Cardiac muscle cell (in vitro differentiated cells and primary cell): ENCODE measurements at places on chromosomes 16 and 17. TPM values are rescaled to one million over a fixed set of nuclear protein-coding genes. Genes with fewer than 3 reads are reported as not detected.

DNA sequence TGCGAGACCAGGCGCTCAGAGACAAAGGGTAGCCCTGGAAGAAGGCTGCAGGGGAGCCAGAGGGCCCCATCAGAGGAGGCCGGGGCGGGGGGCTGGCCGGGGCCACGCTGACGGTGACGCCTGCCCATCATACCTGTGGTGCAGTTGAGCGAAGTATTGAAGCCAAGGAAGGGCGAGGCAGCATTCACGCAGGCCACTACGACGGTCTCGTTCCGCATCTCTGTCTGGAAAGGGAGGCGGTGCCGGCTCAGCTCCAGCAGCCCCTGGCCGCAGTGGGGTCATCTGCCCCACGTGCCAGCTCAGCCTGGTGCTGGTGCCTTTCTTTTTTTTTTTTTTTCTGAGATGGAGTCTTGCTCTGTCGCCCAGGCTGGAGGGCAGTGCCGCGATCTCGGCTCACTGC is 4.9 kb upstream of the MRPL28 start:
- DNase-seq: no peak

DNA sequence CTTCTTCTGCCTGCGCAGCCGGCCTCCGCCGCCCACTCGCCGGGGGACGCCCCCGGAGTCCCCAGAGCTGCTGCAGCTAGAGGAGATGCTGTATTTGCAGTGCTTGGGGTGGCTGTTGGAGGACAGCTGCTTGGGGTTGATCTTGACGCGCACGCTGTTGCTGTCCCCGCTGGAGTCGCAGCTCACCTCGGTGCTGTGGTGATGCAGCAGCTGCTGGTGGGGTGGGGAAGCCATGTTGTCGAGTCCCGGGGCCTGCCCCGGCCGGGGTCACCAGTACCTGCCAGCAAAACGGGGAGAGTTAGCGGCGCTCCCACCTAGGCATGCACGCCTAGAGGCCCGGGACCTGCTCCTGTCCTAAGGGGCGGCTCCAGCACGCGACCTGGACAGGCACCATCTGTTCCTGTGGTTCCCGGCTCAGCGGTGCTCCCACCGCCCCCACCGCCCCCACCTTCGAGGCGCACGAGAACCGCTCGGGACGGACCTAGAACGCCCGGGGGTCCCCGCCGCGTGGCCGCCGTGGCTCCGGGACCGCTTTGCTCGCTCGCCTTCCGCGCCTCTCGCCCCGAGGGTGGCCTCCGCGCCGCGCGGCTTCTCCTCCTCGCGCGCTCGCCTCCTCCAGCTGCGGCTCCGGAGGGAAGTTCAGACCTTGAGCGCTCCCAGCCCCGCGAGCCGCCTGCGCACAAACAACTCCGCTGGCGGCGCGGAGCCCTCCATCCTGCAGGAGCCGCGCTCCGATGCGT is 863 bp downstream of the ADCY9 start:
- DNase-seq: peak; percentile 84

GRCh38 chr16:79177018-79177417 is 423.5 kb downstream of the MAF start:
- DNase-seq: no peak

Gene RHBDF1
- total RNA-seq: 27.2 and 28.2 TPM in 2 replicates

Gene TP53TG3
- total RNA-seq: not detected in 2 replicates

DNA sequence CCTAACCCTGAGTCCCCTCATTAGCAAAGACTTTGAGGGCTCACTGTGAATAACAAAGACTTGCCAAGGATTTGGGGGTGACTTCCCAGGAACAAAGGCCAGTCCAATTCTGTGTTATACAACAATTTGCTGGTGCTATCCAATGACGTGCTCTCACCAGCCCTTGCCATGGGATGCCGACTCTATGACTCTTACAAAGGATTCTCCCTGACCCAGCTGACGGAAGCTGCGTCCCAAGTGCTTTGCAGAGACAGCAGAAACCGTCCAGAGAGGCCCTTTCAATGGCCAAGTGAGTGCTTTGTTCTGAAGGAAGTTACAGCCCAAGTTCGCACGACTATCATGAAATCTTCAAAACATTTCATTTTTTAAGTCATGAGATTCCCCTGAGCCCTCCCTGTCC is 345.3 kb upstream of the TNRC6C start:
- DNase-seq: no peak

DNA sequence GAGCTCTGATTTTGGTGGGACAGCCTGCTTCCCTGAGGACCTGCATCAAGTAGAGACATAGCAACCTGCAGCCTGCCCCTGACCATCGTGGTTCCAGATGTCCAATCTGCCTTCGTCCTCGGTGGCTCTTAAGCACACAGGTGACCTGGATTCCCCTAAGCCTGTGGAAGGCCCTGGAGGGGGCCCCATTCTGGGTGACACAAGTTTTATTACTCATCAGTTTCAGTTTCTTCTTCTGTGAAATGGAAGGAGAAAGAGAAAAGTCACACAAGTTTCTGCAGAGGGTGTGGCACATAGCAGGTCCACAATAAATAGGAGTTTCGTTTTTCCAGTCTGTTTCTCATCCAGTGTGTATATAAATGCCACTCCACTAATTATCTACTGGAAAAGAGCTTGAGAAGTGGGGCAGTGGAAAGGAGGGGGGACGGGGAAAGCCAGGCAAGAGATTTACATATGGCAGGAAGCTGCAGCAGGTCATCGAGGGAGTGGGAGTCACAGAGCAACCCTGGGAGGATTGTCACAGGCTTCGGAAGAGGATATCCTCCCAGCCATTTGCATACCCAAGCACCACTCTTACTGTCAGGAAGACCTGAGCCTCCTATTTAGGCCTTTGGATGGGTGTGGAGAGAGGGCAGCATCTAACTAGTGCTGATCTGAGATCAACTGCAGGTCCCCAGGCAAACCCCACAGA is 10.0 kb upstream of the NOS2 start:
- no peak for DNase-seq

Gene CD300A
- total RNA-seq: 2.7 and 4.2 TPM in 2 replicates

GRCh38 chr17:16259926-16260325 is 42.9 kb downstream of the PIGL start:
- DNase-seq: no peak

- DNase-seq: peak; percentile 40
Measured at GRCh38 chr16:87702325-87702811, 63.4 kb downstream of the KLHDC4 start.

Gene SLC22A31
- 3.1 and 39.4 TPM in 2 replicates for total RNA-seq

DNA sequence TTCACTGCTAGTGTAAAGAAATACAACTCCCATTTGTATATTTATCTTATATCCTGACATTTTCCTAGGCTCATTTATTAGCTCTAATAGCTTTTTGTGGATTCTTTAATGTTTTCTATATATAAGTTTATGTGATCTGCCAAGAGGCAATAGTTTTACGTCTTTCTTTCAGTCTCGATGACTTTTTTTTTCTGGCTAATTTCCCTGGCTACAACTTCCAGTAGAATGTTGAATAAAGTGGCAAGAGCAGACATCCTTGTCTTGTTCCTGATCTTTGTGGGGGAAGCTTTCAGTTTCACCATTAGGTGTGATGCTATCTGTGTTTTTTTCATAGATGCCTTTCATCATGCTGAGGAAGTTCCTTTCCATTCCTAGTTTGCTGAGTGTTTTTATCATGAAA is 43.9 kb upstream of the ABCA3 start:
- no peak for DNase-seq

GRCh38 chr16:11161974-11162373 is 94.0 kb downstream of the SOCS1 start:
- peak; percentile 11 for DNase-seq

Gene LCMT1
- total RNA-seq: 41.6 and 45.8 TPM in 2 replicates

Gene GPRC5B
- total RNA-seq: 15.5 and 17.5 TPM in 2 replicates

Gene NPIPB9
- 1.2 and 1.5 TPM in 2 replicates for total RNA-seq

DNA sequence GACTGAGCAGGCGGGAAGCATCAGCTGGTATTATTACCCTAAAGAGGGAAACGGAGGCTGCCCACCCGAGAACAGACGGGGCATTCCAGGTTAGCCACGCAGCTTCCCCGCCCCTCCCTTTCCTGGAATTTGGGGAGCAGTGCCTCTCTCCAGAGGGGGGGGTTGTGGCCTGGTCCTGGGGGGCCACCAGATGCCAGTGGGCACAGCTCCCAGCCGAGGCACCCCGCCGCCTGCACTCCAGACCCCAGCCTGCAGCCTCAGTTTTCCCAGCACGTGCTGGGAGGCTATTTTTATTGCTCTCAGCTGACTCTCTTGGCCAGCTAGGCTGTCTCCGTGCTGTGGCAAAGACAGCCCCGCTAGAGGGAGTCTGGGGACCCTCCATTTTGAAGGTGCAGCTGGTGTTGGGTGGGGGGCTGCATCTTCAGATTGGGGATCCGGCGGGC is 62.7 kb upstream of the GSE1 start:
- no peak for DNase-seq

GRCh38 chr17:27518545-27519521 is 62.6 kb downstream of the KSR1 start:
- DNase-seq: no peak

- peak; percentile 61 for DNase-seq
Measured at GRCh38 chr17:51298508-51299371, 38.4 kb downstream of the UTP18 start.

Gene TEX19
- 0.28 and 0.51 TPM in 2 replicates for total RNA-seq

DNA sequence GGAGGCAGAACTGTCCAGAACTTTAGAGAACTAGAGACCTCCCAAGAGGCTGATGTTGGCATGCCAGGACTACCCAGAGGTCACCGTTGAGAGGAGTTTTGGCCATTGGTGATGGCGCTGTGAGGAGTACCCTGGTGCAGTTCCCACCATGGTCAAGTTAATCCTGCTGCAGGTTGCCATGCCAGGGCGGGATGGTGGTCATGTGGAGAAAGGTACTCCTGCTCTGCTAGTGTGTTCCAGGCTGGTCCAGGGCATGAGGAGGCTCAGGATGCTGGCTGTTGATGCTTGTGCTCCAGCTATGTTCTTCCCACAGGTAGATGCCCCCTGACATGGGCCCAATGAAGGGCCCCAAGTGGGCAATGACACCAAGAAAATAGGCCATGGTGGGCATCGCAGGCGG is 4.1 kb upstream of the PHF12 start:
- no peak for DNase-seq

DNA sequence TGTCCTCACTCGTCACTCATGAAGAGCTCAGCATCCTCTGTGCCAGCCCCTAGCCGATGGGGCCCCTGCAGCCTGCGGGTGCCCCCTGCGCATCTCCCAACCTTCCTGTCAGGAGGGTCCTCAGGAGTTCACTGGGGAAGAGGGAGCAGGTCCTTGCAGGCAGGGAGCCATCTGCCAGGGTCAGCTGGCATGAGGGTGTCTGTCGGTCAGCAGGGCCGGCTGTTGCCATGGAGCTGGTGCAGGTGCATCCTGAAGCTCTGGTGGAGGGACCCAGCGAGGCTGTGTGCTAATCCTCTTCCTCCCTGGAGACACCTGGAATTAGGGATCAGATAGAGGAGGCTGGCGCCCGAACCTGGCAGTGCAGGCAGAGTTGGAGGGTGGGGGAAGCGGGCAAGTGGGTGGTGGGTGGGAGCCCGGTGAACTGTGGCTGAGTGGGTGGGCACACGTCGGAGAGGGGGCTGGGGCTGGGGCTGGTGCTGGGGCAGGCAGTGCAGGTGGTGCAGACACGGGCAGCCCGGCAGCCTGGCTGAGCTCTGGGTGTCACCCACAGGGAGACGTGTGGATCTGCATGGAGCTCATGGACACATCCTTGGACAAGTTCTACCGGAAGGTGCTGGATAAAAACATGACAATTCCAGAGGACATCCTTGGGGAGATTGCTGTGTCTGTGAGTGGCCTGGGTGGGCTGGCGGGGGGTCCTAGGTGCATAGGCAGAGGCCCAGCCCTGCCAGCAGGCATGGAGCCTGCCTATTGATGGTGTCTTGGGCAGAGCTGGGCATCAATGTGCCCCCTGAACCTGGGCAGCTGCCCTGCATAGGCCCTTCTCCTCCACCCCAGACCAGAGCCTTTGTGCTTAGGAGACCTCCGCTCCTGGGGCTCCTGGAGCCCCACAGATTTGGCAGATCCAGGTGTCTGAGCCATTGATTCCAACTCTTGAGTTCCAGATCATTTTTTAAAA is 17.4 kb downstream of the MAP2K3 start:
- DNase-seq: no peak

Gene JPH3
- 33.9 and 39.3 TPM in 2 replicates for total RNA-seq

GRCh38 chr17:7883781-7884386 is 4.7 kb upstream of the CHD3 start:
- no peak for DNase-seq

Gene PRKCB
- total RNA-seq: 0.66 and 1.6 TPM in 2 replicates

- peak; percentile 71 for DNase-seq
Measured at GRCh38 chr16:14284930-14285512, 213.9 kb downstream of the MRTFB start.

Gene RCVRN
- total RNA-seq: 0.06 TPM in 1 of 2 replicates, not detected in the other

GRCh38 chr17:77449908-77450741 is 309.4 kb downstream of the SEC14L1 start:
- peak; percentile 86 for DNase-seq

Gene ATP2C2
- total RNA-seq: 0.18 TPM in 1 of 2 replicates, not detected in the other

Gene IRX5
- total RNA-seq: 69.1 and 93.0 TPM in 2 replicates

GRCh38 chr16:72926177-72927070 is 121.5 kb downstream of the ZFHX3 start:
- no peak for DNase-seq

Gene CPNE7
- 0.88 and 2.2 TPM in 2 replicates for total RNA-seq

Gene TMEM204
- total RNA-seq: 0.39 and 0.83 TPM in 2 replicates

DNA sequence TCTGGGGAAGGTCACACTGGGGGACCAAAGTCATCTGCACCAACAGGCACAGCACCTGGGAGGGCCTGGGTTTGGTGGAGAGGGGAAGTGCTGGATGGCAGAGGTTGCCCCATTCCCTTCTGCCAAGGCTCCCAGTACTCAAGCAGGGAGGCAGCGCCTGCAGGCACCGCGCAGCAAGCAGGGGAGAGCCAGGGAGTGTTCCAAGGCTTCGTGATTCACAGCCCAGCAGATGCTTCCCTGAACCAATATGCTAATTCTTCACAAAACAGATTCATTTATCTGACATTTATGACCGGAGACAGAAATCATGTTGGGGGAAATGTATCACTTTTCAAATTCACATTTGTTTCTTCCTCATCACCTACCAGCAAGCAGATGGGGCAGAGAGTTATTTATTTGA is 13.4 kb upstream of the CDH5 start:
- DNase-seq: no peak

Gene CA10
- not detected in 2 replicates for total RNA-seq

- DNase-seq: no peak
Measured at GRCh38 chr16:48961546-48961945, 320.1 kb downstream of the CBLN1 start.

- DNase-seq: peak; percentile 29
Measured at GRCh38 chr16:84527532-84528269, 23.2 kb upstream of the MEAK7 start.

Gene PIK3R6
- total RNA-seq: not detected in 2 replicates

DNA sequence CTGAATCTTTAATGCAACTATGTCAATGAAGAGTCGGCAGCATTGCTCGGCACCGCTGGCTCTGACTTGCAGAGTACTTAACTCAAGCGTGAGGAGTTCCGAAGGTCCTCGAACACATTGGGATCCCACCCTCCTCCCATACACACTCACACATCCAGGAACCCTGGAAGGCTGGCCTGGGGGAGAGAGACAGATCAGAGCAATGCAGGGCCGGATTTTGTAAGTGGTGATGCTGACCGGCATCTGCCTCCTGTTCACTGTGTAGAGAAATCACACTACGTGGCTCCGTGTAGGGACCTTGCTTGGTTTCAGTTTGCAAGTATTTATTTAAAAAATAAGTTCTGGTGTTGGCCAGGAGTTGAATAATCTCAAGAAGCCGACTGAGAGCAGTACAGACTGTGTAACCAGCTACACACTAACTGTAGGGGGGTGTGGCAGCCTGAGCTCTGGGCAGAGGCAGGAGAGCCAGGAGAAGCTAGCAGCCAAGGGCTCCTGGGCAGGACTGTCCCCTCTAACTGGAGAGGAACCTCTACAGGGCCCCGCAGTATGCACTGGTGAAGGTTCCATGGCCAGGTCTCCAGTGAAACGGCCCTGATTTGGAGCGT is 190.2 kb upstream of the TNRC6C start:
- no peak for DNase-seq

- DNase-seq: no peak
Measured at GRCh38 chr17:39073916-39074315, 77.5 kb downstream of the PLXDC1 start.

Gene KRTAP4-3
- total RNA-seq: not detected in 2 replicates

Gene CNTD1
- 0.27 TPM in 1 of 2 replicates, not detected in the other for total RNA-seq

Gene SNX20
- not detected in 2 replicates for total RNA-seq
